Upper lobe of right lung (tissue), 1 donor: ENCODE measurements at places on chromosomes 12 and 14. TPM values are rescaled to one million over a fixed set of nuclear protein-coding genes. Genes with fewer than 3 reads are reported as not detected.

DNA sequence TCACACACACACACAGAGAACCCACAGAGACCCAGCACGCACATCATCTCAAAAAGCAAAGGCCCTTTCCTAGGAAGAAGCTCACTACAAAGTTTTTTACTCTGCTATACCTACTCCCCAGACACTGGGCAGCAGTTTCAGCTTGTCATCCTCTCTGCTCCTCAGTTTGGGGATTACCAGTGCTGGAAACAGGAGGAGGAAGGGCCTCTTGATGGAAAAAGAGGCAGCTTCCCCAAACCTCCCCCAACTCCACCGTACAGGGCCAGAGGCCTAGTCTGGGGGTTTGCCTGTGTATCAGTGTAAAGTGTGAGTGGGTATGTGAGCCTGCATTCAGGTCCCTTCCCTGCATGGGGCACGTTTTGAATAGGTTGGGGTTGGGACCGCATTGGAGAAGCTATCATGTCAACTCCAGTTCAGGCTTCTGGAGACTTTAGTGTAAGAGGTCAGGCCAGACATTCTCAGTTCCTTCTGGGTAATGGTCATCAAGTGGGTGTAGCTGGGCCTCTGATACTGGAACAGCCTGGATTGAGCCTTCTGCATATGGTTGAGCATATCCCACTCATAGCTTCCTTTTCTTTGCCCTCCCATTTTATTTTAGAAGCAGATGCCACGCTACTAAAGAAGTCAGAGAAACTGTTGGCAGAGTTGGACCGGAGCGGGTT, 1.2 kb downstream of the REM2 start:
- H3K27ac ChIP-seq: no peak overlapping the region
- no peaks in the 10 kb centered on the region for H3K27me3 ChIP-seq

PLEKHH1 gene
- total RNA-seq: 2.3 TPM

DNA sequence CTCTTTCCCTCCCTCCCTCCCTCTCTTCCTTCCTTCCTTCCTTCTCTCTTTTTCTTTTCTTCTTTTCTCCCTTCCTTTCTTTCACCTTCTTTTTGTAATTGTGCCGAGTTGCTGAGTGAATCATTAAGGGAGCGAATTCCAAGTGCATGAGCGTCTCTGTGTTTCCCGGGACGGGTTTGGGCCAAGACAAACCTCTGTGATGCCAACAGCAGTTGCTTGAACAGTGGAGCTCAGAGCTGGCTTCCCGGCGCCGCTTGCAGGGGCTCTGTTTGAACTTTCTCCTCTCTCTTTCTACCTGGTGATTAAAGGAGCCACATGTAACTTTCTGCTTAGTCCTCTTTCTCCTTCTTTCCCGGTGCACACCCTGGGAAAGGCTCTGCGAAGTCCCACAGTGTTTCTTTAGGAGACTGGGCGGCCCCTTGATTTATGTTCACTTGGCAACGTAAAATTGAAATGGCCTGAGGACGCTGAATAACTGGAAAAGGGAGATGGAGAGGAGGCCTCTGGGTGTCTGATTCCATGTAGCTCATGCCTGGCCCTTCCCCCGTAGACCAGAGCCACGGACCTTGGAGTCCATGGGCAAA, 33.7 kb upstream of the MAP1LC3B2 start:
- H3K36me3 ChIP-seq: no peaks in the 10 kb centered on the region
- H3K27ac ChIP-seq: peak overlapping the region; percentile 34
- no peaks in the 10 kb centered on the region for H3K4me1 ChIP-seq
- H3K27me3 ChIP-seq: no peaks in the 10 kb centered on the region
- no peak overlapping the region for H3K4me3 ChIP-seq
- DNase-seq: no peak

- DNase-seq: no peak
- H3K4me1 ChIP-seq: peaks cover 10% of the 10 kb centered on the region
- peaks cover 7% of the 10 kb centered on the region for H3K36me3 ChIP-seq
- H3K27ac ChIP-seq: peak overlapping the region; percentile 91
- no peaks in the 10 kb centered on the region for H3K27me3 ChIP-seq
Observed at GRCh38 chr14:52951681-52952554, 1.1 kb upstream of the FERMT2 start.

DNA sequence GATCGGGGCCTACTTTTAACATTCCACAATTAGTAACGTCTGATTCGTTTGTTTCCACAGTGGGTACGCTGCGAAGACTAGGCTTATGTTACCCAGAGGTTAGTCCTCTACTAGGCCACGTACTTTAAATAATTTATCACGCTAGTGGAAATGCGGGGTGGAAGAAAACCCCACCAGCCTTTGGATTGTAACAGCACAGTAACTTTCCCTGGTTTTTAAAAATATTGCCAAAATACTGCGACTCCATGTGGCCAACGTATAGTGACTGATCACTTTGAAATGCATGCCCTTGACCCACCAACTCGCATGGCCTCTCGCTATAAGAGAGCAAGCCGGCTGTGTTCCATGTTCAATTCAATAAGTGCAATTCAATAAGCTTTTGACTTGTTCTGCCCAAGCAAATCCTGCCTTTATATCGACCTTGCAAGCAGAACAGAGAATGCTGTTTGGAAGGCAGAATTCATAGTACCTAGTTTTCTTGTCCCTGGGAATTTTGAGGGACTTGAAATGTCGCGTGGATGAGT, 882 bp upstream of the GTF2A1 start:
- peak overlapping the region; percentile 100 for H3K27ac ChIP-seq
- peak overlapping the region; percentile 83 for H3K4me3 ChIP-seq
- DNase-seq: no peak

GRCh38 chr14:92470215-92470614, 43.4 kb upstream of the RIN3 start:
- no peak overlapping the region for H3K4me3 ChIP-seq
- H3K27me3 ChIP-seq: no peaks in the 10 kb centered on the region
- peaks cover 11% of the 10 kb centered on the region for H3K4me1 ChIP-seq
- no peak overlapping the region for H3K27ac ChIP-seq

DNA sequence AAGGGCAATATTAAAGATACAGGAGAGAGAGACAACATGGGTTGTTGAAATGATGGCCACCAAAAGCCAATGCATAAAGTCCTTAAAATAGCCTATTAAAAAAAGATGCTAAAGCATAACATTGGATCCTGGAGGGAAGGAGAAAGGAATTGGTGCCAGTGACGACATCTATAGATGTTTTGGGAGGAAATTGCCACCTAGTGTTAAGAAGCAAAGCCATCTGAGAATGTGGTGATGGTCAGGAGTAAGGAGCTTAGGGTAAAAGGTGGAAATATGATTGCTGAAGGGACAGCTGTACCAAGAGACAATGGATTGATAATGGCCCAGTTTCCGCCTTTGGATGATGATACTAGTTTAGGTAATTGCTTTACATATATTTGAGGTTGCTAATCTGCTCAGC, 85.1 kb downstream of the TMEM30B start:
- no peak for DNase-seq
- no peaks in the 10 kb centered on the region for H3K4me1 ChIP-seq
- no peaks in the 10 kb centered on the region for H3K27me3 ChIP-seq
- no peaks in the 10 kb centered on the region for H3K36me3 ChIP-seq
- no peak overlapping the region for H3K4me3 ChIP-seq

DNA sequence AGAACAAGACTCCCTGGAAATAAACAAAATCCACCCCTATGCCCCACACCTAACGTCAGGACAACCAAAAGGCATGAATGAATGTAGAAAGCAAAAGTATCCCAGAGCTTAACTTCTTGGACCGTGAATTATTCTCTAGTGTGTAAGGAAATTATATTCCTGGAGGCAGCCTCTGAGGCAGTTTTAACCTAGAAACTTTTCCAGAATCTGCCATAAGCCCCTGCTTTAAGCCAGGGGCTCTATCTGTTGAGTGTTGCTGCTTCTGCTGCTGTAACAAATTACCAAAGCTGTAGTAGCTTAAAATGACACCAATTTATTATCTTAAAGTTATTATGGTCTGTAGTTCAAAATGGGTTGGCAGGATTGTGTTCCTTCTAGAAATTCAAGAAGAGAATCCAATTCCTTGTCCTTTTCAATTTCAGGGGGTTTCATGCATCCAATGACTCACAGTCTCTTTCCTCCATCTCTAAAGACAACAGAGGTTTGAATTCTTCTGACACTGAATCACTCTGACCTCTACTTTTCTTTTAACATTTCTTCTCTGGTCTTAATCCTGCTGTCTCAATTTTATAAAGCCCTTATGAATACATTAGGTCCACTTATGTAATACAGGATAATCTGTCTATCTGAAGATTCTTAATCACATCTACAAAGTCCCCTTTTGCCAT, 242.7 kb downstream of the ATXN7L3B start:
- no peaks in the 10 kb centered on the region for H3K4me1 ChIP-seq
- H3K27ac ChIP-seq: no peak overlapping the region
- no peak overlapping the region for H3K4me3 ChIP-seq
- H3K36me3 ChIP-seq: no peaks in the 10 kb centered on the region
- H3K27me3 ChIP-seq: no peaks in the 10 kb centered on the region
- no peak for DNase-seq

KCNMB4 gene
- total RNA-seq: 6.0 TPM

- peak overlapping the region; percentile 63 for H3K4me3 ChIP-seq
- H3K27me3 ChIP-seq: no peaks in the 10 kb centered on the region
- no peaks in the 10 kb centered on the region for H3K36me3 ChIP-seq
- H3K4me1 ChIP-seq: no peaks in the 10 kb centered on the region
- peak; percentile 75 for DNase-seq
Observed at GRCh38 chr14:70821584-70822529, 12.5 kb upstream of the MAP3K9 start.

WSCD2 gene
- 1.7 TPM for total RNA-seq

DNA sequence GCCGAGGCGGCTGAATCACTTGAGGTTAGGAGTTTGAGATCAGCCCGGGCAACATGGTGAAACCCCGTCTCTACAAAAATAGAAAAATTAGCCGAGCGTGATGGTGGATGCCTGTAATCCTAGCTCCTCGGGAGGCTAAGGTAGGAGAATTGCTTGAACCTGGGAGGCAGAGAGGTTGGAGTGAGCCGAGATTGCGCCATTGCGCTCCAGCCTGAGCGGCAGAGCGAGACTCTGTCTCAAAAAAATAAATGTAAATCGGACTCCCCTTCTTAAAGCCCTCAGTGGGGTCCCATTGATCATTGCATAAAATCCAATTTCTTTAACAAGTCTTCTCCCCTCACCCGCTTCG, 908 bp downstream of the TDP1 start:
- no peak for DNase-seq
- H3K27me3 ChIP-seq: no peaks in the 10 kb centered on the region
- peak overlapping the region; percentile 81 for H3K4me3 ChIP-seq
- H3K4me1 ChIP-seq: peaks cover 15% of the 10 kb centered on the region

DNA sequence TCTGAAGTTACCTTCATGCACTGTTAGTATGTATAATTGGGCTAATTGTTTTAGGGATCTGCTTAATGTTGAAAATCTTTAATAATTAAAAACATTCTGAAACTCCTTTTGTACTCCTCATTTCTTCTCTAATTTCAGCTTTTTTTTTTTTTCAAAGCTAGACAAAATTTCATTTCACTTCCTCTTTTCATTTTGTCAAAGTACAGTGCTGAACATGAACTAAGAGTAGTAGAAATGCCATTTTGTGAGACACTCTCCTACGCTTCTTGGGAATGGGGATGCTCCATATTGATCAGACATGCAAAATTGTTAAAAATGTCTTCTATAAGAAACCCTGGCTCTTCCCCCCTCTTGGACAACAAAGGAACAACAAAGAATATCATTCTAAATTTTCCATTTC, 1.7 kb downstream of the ABCD2 start:
- H3K27me3 ChIP-seq: no peaks in the 10 kb centered on the region
- no peak for DNase-seq
- H3K36me3 ChIP-seq: no peaks in the 10 kb centered on the region
- peak overlapping the region; percentile 62 for H3K4me3 ChIP-seq
- H3K27ac ChIP-seq: no peak overlapping the region

GRCh38 chr12:103632554-103633216, 45.6 kb downstream of the STAB2 start:
- no peaks in the 10 kb centered on the region for H3K4me1 ChIP-seq
- H3K4me3 ChIP-seq: no peak overlapping the region
- DNase-seq: peak; percentile 68
- H3K27ac ChIP-seq: no peak overlapping the region
- no peaks in the 10 kb centered on the region for H3K27me3 ChIP-seq
- no peaks in the 10 kb centered on the region for H3K36me3 ChIP-seq

DNA sequence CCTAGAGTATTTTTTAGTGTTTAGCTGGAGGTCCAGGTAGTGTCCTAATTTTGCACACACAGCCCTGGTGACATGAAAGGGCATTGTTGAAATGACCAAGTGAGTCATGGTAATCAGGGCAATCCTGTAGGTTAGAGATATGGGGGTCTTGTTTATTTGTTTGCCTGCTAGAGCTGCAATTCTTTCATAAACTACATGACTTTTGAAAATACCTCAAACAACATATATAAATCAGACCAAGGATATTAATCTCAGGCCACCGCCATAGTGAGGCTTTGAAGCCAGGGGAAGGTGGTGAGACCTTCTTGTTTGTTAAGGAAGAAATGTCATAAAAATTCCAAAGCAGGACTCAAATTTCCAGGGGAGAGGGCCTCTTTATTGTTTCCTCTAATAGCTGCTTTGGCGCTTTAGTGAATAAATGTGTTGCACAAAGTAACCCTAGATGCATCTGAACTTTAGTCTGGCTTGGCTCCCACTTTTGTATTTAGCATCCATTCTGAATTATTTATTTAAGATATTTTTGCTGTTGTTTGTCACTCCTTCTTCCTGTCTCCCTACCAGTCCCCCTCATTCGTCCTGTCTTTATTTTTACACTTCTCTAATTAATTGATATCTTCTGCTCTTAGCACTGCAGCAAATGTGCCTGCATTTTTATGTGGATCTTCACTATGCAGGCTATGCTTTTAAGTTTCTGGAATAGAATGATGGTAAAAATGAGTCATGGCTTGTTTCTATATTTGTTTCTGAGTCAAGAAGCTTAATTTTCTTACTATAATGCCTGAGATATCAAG, 430.3 kb downstream of the RAD51B start:
- no peaks in the 10 kb centered on the region for H3K36me3 ChIP-seq
- H3K4me3 ChIP-seq: no peak overlapping the region
- peaks cover 65% of the 10 kb centered on the region for H3K4me1 ChIP-seq
- no peak for DNase-seq
- peak overlapping the region; percentile 55 for H3K27ac ChIP-seq

DNA sequence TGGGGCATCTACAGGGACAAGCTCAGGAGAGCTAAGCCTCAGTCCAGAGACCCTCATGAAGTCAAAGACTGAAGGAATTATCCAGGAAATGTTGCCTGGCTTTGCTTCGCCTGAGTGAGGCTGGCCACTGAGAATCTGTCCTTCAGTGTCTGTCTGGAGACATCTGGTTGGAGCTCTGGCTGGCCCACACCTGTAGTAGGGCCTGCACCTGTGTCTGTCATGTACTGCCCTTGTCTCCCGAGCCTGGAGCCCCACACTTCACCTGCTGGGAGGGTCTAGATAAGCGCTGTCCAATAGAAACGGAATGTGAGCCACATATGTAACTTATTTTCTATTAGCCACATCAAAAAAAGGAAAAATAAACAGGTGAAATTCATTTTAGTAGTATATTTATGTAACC, 9.9 kb upstream of the HDAC7 start:
- H3K27me3 ChIP-seq: no peaks in the 10 kb centered on the region
- no peaks in the 10 kb centered on the region for H3K36me3 ChIP-seq
- peak overlapping the region; percentile 97 for H3K27ac ChIP-seq
- no peak overlapping the region for H3K4me3 ChIP-seq
- peaks cover 46% of the 10 kb centered on the region for H3K4me1 ChIP-seq

- no peaks in the 10 kb centered on the region for H3K36me3 ChIP-seq
- H3K4me3 ChIP-seq: no peak overlapping the region
- no peaks in the 10 kb centered on the region for H3K4me1 ChIP-seq
- no peak overlapping the region for H3K27ac ChIP-seq
- H3K27me3 ChIP-seq: no peaks in the 10 kb centered on the region
Observed at GRCh38 chr14:30108975-30109700, 181.5 kb upstream of the PRKD1 start.

CLEC4E gene
- total RNA-seq: 16.8 TPM

GRCh38 chr14:71415404-71415690, 508.1 kb downstream of the PCNX1 start:
- no peak overlapping the region for H3K27ac ChIP-seq
- no peaks in the 10 kb centered on the region for H3K36me3 ChIP-seq
- no peaks in the 10 kb centered on the region for H3K27me3 ChIP-seq
- DNase-seq: no peak

CAPZA3 gene
- not detected for total RNA-seq

ABCC9 gene
- total RNA-seq: 32.6 TPM
